Fibroblast of lung (primary cell): ENCODE measurements at places on chromosomes 1 and 21.
A peak's percentile ranks its signal among the peaks of the same experiment; 100 is the strongest.

DNA sequence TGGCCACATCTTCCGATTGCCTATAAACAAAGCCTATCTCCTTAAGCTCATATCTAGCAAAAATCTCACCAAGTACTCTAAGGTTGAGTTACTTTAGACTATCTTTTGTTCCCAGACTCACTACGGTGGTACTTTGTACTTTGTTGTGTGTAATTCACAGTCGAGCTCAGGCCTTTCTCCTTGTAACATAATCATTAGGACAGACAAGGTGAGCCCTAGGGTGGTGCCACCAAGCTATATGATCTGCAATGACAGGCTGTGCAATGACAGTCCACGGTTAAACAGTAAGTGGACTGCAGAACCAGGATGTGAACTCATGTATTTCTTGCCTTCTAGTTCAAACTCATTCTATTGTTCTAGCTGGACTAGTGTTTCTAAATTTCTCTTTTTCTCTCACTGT lies 132.2 kb downstream of the UBE2U start:
- no peak for DNase-seq

- no peak for DNase-seq
These were observed 34.1 kb downstream of the CFAP74 start for GRCh38 chr1:1969505-1969900.

GRCh38 chr1:41381692-41382479 lies 20.7 kb downstream of the FOXO6 start:
- peak; percentile 25 for DNase-seq

DNA sequence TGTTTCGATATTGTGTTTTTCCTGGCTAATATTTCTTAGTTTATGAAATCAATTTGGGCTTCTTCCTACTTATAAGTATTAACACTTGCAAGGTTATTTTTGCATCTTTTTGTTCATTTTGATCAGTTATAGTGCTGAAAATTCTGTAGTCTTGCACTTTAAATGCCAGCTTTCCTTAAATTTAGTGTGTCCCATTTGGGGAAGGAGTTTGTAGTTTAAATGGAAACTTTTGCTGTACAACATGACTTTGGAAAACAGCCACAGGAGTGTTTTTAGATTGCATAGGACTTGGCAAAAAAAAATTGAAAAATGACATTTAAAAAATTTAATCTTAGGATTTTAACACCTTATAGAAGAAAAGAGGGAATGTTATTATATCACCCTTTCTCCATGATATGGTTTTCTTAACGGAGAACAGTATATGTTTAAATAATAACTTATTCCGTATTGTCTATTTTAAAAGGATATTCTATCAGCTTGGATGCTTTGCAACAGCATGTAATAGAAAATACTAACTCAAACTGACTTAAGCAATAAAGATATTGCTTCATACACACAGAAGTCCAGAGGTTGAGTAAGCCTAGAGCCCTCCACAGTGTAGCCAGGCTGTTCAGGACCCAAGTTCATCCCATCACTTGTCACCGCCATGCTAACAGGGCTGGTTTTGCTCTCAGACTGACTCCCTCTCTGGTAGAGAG lies 53.8 kb downstream of the LYPLAL1 start:
- DNase-seq = no peak

DNA sequence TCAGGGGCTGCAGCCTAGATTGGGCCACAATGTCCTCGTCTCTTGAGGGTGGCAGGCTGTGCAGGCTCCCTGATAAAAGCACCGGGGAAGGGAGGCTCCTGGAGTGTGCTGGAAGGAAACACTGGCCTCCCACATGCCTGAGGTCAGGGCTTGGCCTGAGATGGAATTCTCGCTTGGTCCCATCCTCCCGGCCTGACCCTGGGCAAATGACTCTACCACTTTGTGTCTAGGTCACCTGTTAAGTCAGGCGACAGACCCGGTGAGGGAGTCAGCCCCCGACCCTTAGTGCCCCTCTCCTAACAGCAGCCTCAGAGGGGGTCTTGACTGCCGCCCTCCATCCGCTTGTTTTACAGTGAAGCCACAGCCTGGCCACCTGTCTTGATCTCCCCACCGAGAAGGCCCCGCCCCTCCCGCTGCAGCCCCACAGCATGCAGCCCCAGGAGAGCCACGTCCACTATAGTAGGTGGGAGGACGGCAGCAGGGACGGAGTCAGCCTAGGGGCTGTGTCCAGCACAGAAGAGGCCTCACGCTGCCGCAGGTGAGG lies 2.5 kb downstream of the SMIM1 start:
- DNase-seq = peak; percentile 21

GRCh38 chr1:64598100-64598571 lies 128.2 kb downstream of the CACHD1 start:
- peak; percentile 15 for DNase-seq

DNA sequence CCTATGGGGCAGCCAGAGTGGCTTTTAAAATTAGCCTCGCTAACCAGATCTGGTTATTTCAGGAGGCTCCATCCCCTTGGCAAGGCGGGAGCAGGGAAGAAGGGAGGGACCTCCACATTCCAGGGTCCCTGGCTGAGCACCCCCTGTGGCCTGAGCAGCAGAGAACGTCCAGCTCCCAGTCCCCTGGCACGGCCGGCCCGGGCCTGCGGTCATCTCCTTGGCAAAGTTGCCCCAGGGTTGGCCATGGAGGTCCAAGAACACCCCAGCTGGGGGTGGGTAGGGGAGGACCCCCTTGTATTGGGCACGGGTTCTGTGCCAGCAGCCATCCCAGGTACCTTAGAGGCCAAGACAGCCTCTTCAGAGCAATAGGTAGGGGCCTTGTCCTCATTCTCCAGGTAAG lies 75.9 kb downstream of the RAP1GAP start:
- no peak for DNase-seq

DNA sequence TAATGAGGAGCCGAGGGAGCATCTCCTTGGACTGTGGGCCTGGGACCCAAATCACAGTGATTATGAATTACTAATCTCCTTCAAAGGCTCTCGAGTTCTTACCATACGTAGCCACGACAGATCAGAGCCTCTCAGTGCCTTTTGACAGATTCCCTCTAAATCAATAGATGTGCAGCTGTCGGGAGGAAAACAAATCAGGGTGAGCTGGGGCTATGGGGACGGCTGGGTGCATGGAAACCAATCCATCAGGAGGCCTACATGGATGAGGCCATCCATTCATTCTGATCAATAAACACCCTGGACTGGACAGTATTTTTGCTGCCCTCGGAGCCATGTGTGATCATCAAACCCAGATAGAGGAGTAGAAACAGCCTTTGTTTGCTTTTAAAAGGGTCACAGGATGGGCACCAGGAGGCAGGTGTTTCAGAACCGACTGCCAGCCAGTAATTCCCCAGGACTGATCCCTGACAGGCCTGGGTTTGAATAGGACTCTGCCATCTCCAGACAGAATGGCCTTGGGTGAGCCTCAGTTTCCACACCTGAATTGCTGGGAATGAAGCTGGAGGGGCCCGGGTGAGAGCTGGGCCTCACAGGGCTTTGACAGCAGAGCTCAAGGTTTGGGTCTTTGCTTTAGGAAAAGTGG lies 532.8 kb downstream of the MATN1 start:
- DNase-seq = no peak

DNA sequence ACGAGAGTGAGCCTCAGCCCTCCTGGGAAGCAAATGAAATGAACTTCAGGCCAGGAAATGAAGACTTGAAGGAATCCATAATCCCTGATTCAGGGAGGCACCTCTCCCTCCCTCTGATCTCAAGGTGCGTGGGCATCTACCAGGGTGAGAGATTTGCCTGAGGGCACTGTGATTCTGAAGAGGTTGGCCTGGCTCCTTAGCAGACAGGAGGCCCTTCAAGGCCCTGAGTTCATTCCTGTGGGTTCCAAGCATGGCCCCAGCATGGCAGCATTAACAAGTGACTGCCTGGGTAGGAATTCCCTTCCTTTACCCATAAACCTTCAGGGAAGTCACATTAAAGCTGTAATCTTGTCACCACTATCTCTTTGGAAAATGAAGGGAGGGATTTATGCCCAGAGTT lies 29.8 kb upstream of the IFNGR2 start:
- peak; percentile 10 for DNase-seq

GRCh38 chr21:38219049-38219628 lies 37.7 kb upstream of the KCNJ15 start:
- DNase-seq = peak; percentile 68

GRCh38 chr1:153032073-153032472 lies 1.1 kb downstream of the SPRR1B start:
- no peak for DNase-seq

DNA sequence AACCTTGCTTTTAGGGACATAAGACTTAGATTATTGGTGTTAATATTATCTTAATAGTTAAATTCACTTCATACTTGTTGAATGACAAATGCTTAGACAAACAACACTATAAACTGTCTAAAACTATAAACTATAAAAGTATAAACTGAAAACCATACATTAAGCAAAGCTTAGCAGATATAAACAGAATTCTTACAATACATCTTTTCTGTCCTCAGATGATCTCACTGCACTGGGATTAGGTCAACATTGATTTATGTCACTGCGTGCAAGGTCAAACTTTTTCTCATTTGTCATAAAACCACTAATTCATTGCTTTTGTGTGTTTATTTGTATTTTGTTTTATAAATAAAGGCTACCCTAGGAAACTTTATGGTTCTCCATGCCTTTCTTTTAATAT lies 1491.8 kb downstream of the NCAM2 start:
- DNase-seq = no peak

- no peak for DNase-seq
These were observed 85.0 kb downstream of the PGM1 start for GRCh38 chr1:63678200-63678599.

DNA sequence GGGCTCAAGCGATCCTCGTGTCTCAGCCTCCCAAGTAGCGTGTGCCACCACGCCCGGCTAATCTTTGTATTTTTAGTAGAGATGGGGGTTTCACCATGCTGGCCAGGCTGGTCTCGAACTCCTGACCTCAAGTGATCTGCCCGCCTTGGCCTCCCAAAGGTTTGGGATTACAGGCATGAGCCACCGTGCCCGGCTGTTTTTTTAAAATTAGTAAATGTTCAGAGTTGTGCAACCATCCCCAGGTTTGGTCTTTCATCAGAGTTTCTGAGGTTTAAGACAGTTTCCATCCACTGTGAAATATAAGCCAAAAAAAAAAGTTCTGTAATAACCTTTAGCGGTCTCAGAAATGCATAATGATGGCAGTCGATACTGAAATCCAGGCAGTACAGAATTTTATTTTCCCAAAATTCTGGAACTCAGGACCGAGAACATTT lies 550 bp upstream of the SYT11 start:
- DNase-seq = no peak

DNA sequence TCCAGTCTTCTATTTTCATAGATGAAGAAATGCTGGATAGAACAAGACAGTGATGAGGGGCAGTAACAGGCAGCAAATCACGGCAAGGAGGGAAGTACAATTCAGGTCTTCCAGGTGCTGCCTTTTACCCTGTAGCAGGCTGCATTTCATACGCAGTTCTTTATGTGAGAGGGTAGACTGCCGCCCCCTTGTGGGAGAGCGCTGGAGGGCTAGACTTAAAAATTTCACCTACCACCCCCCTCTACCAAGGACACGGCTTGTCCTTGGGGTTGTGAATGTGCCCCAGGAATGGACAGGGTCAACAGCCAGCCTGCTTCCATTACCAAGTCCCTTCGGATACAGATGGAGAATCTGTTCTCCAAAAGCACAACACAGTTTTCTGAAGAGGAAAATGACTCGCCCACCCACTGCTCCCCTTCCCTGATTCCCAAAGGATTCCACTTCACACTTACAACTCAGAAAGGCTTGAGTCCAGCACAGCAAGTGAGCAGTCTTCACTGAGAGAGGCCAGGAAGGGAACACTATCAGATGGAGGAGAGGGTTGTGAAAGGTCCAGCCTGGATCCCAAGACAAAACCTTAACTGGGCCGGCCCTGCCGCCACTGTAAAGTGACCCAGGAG lies 7.4 kb downstream of the WDR77 start:
- DNase-seq = peak; percentile 36

- no peak for DNase-seq
These were observed 84.6 kb downstream of the SELENOF start for GRCh38 chr1:86829321-86829720.

GRCh38 chr1:64309431-64309831 lies 106.0 kb downstream of the UBE2U start:
- no peak for DNase-seq

GRCh38 chr21:25563361-25564116 lies 43.7 kb downstream of the MRPL39 start:
- peak; percentile 53 for DNase-seq

DNA sequence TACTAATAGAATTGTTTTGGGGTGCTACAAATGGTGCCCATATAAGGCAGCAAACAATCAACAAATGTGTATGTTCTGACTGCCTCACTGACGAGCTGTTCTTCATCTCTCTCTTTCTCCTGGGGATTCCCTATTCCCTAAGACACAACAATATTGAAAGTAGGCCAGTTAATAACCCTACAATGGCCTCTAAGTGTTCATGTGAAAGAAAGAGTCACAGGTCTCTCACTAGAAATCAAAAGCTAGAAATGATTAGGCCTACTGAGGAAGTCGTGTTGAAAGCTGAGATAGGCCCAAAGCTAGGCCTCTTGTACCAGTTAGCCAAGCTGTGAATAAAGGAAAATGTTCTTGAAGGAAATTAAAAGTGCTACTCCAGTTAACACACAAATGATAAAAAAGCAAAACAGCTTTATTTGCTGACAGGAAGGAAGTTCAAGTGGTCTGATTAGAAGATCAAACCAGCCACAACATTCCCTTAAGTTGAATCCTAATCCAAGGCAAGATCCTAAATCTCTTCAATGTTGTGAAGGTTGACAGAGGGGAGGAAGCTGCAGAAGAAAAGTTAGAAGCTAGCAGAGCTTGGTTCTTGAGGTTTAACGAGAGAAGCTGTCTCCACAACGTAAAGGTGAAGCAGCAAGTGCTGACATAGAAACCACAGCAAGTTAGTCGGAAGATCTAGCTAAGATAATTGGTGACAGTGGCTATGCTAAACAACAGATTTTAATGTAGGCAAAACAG lies 26.3 kb downstream of the ATP2B4 start:
- DNase-seq = no peak

DNA sequence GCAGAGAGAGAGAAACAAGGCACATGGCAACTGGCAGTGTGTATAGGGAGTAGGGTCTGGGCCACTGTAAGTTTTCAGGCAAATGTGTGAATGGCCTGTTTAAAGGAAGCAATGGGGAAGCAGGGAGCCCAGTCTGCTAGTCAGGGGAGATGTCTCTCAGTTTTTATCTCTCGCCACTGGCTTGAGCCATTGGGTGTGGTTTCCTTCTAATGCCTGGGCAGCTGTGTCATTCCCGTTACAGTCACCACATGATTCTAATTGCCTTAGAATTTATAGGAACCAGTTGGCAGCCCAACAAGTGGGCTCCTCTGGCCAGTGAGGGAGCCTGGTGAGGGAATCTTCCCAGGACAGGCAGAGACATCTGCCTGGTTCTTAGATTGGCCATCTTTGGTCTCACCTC lies 182.4 kb downstream of the DISC1 start:
- DNase-seq = peak; percentile 70

DNA sequence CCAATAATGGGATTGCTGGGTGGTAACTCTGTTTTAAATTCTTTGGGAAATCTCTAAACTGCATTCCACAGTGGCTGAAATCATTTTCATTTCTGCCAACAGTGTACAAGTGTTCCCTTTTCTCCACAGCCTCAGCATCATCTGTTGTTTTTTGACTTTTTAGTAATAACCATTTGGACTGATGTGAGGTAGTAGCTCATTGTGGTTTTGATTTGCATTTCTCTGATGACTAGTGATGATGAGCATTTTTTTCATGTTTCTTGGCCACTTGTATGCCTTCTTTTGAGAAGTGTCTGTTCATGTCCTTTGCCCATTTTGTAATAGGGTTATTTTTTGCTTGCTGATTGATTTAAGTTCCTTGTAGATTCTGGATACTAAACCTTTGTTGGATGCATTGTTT lies 131.9 kb upstream of the B3GALT2 start:
- no peak for DNase-seq

GRCh38 chr1:198030682-198031081 lies 113.5 kb downstream of the LHX9 start:
- DNase-seq = peak; percentile 50

GRCh38 chr21:27759091-27759659 lies 792.3 kb upstream of the ADAMTS5 start:
- DNase-seq = no peak
